ENCODE measurements at places on chromosomes 2 and 18. TPM values are rescaled to one million over a fixed set of nuclear protein-coding genes. Genes with fewer than 3 reads are reported as not detected.

The RAX gene
- total RNA-seq, result not detected

DNA sequence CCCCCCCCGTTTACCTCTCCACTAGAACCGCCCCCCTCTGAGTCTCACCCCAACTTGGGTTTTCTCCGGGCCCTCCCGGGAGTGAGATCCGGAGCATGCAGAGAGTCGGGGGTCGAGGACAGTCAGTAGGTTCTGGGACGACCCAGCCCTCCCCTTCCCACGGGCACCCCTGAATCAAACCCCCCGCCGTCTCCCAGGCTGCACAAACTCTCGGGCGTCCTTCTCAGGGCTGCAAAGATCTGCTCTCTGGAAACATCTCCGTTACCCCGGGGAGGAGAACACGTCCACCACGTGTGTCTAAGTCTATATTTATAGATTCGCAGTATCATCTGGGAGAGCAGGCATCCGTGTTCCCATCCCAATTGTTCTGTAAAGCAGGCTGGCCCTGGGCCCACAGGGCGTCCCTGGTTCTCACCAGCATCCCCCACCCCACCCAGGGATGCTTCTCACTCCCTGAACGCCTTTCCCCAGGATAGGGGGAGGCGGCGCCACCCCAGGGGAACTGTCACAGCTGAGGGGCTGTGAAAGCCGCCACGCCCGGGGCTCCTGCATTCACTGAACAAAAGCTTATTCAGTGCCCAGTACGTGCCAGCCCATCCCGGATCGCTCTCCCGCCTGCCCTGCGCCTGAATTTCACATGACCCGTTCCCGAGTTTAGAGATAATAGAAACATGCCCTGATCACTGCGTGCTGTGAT, 765 bp upstream of the DIPK1C start:
- DNase-seq, result no peak

DNA sequence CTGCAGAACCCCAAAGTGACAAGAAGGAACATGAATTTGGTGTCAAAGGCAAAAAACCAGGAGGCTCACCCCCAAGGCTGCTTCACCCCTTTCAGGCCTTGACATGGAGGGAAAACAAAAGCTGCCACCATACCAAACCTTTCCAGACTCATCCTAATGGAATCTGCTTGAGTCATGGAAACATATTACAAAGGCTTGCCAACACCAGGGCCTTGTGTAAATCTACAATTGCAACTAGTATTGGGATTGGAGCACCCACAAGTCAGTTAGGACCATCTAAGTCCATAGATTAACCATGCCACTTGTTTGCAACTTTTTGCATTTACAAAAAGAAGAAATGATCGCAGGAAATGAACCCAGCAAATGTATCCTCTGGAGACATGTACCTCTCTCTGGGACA, 297.6 kb downstream of the CDCA7 start:
- DNase-seq, result no peak

DNA sequence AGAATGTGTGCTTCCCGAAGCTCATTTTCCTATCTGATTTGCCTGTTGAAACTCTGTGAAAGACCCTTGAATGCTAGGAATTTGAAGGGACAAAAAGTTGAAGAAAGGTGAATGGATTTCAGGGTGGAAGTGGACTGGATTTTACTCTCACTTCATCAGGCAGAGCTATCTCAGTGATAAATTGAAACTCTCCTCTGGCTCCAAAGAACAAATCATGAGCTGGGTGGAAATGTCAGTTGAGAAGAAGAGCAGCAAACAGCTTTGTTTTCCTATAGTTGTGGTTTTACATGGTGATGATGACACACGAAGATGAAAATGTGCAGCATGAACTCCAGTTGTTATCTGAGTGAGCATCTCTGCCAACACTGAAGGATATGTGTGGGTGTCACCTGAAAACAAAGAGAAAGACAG, 34.4 kb downstream of the CD28 start:
- no peak for DNase-seq

DNA sequence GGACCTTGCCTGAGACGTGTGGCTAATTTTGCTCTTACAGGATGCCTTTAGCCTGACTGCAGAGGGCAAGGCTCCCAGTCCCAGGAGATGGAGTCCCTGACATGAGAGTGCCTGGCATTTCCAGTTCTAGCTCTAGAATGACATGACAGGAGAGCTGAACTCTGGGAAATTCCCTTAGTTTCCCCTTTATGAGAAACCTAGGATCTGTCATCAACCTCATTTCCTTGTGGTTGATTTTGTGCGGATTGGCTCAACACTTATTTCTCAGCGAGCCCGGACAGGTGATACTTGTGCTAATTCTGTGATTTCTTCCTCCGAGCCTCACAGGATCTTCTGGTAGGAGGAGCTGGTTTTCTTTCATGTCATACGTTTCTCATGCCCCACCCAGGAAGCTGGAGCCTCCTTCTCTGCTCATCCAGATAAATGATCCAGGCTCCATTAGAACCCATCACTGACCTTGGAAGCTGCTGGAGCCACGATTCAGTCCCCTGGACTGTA, at the start of gene IL36G:
TSS of gene IL36G (plus strand) at position 448 of the 498 bp plus-strand sequence. CDS start 633 bp downstream, outside the sequence.
- DNase-seq, result no peak

DNA sequence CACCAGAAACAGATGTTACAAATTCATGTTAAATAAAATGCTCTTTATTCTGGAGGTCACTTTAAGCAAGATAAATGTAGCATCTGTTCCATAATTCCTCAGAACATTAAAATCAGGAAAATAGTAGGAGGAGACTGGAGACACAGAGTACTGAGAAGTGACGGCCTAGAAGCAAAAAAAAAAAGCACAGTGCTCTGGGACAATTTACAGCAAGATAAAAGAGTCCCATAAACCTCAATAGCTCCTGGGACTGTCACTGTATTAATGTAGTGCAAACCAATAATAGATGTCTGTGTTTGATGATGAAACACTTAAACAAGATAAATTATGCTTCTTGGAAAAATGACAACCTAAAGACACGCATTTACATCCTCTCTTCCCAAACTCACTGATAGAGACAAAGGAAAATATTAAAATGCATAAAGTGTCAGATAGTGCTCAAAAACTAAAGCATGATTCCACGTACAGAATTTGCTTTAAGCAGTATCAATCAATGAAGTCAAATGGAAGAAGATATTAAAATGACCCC, 338.8 kb upstream of the REG3G start:
- DNase-seq, result no peak

- no peak for DNase-seq
Measured at GRCh38 chr2:64562148-64562784, 38.1 kb downstream of the AFTPH start.

Measured in upper lobe of left lung (tissue), 6 donors.